ENCODE measurements at places on chromosomes 3 and 15.

DNA sequence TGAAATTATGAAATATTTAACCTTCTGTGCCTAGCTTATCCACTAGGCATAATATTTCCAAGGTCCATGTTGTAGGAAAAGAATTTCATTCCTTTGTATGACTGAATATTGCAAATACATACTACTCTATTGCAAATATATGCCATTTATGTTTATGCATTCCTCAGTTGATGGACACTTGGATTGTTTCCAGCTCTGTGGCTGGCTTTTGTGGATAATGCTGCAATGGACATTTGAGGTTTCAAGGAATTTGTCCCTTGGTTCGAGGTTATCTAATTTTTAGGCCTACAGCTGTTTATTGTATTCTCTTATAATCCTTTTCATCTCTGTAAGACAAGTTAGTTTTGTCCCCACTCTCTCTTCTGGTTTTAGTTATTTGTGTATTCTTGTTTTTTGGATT is 7.7 kb upstream of the AADACL2 start:
- DNase-seq = no peak

- DNase-seq = no peak
Observed at GRCh38 chr3:86954747-86955146, 36.2 kb downstream of the VGLL3 start.

GRCh38 chr3:14988988-14989394 is 41.6 kb downstream of the NR2C2 start:
- DNase-seq = no peak

DNA sequence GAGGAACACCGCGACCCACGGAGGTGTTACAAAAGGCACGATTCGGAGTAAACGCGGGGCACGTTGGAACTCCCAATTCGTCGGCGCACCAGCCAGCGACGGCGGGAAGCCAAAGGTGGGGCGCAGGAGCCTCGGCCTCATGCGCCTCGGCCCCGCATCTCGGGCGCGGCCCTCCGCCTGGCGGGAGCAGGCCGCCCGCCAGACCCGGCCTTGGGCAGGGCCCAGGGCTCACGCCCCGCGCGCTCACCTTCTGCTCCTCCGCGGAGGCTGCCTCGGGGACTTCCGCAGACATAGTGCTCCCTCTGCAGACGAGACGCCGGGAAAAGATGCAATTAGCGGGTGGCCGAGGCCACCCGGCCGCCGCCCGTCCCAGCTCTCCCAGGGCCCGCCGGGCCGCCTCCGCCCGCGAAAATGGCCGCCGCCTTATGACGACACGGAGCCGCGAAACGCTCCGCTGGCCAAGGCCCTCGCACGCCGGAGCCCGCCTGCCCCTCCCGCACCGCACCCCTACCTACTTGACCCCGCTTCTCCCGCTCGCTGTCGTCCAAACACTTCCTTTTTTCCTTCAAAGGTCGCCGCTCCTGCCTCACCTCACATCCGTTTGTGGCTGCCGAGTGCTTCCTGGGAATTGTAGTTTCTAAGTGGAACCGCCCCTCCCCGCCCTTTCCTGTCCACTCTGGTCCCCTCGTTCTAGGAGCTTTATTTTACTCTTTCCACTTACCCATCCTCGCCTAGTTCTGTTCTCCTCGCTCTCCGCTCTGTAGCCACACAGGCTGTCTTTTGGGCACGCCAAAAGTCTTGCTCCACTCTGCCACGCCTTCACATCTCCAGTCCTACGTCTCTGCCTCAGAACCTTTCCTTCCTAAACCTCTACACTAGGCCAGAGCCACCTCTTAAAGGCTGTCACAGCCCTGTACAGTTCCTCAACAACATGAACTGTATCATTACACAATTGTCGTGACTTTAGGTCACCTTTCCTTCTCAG is at the start of gene ARPP19:
TSS of gene ARPP19 (minus strand) at position 430 of the 985 bp plus-strand sequence. CDS start at position 292, 138 bp downstream.
- DNase-seq = peak; percentile 76

- DNase-seq = no peak
Observed at GRCh38 chr15:38905632-38906031, 341.0 kb upstream of the RASGRP1 start.

- DNase-seq = no peak
Observed at GRCh38 chr3:148878095-148878494, 13.0 kb downstream of the CPA3 start.

DNA sequence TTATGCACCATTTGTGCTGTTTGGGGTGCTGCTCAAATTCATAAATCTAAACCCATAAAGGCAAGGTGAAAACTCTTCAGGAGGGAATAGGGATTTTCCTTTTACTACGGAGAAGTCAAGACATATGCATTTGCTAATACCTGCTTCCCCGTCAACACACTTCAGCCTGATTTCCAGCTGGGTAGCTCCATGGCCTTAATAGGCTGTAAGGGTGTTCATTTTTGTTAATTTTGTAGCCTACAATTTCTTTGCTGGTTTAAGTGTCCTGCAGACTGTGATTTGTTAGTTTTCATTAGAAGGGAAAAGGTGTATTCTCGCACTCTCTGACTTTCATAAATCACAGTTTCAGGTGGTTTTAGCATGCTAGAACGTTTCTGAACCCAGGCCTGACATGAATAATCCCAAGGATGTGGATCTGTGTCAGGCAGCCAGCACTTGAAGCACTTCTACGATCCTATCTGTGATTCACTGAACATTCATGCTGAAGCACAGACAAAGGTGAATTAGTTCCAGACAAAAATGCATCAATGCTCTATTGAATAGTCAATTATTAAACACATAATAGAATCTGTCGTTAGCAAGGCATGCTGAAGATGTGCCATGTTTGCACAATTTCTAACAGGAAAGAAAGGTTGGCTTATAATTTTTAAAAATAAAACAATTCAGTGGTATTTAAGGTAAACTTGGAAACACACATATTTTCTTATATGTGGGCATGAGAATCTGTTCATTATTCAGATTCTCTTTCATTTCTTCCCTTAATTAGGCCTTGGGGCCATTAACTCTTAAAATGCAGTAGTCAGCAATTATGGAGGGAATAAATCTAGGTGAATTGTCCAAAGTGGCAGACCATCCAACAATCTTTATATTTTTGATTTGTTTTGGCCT is 17.9 kb upstream of the NMNAT3 start:
- no peak for DNase-seq

DNA sequence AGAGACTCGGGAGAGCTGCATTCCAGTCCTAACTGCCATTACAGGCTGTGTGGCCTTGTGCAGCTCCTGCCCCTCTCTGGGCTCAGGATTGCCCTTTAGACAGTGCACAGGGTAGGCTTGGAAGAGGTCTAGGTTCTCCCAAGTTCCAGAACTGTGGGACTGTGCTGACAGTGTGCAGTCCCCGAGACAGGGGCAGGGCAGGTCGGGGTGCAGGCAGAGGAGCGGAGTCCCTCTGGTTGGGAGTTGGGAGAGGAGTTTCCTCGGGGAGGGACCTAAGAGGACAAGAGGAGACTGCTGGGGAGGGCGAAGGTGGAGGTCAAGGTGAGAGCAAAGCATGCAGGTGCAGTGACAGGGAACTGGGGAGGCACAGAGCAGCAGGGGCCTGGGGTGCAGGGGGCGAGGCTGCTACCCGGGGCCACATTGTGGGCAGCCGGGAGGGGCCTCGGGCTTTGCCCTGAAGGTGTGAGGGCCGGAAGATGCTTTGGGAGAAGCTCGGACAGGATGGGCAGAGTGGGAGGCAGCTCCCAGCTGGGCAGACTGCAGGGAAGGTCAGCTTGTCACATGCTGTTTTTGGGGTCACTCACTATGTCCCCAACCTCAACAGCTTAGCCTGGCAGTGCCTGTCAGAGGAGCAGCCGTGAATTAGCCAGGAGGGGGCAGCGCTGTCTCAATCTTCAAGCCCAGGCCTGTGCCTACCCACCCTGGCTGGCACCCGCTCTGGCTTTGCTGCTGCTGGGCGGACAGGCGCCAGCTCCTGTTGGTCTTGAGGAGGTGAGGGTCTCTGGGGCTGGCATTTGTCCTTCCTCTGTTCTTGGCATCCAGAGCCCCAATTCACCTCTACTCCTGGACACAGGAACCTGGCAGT is 15.4 kb upstream of the CSPG4 start:
- peak; percentile 56 for DNase-seq

DNA sequence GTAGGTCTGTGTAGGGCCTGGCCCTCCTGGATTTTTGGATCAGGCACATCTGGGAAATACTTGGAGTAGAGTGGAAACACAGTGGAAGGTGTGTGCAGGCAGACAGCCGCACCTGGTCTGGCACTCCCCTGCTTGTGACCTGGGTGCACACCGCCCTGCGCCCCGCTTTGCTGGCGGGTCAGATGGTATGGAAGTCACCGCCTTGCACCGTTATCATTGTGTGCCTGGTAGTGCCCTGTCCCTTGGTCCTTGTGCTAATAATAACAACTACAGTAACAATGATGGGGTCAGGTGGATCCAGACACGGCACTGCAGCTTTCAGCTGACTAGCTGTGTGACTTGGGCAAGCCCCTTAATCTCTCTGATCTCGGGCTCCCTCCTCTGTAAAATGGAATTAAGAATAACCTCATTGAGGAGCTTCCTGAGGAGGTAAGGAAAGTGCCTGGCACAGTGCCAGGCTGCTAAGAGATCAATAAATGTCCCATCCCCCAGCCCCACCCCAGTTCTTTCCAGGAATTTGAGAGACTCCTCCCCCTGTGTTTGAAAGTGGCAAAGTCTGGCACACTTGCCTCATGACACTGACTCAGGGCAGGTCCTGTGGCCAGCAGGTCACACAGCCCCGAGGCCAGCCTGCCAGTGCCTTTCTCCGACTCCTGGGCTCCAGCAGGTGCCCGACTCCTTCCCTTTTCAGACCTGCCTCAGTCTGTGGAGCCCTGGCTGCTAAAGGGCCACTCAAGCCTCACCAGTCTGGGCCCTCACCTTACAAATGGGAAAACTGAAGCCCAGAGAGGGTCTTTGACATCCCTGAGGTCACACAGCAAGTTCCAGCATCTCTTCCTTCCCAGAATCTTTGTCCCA is 9.8 kb downstream of the ISG20 start:
- DNase-seq = no peak

DNA sequence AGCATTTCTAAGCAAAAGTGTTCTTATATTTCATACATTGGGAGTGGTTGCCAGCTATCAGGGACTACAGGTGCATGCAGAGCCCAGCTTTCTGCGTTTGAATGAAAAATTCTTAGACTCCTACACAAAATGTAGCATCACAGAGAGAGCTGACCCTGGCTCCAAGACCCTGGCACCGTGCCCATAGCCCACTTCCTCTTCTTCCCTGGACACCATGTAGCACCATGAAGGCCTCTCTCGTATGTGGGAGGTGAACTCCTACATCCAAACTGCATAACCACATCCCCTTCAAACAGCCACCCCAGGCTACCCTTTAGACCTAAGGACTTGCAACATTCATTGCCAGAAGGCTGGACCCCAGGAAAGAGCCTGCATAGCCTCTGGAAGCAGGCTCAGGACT is 35.8 kb upstream of the ATOSA start:
- no peak for DNase-seq
